HEK293T (cell line): ENCODE measurements at places on chromosomes 1 and 21.
A peak's percentile ranks its signal among the peaks of the same experiment; 100 is the strongest.

DNA sequence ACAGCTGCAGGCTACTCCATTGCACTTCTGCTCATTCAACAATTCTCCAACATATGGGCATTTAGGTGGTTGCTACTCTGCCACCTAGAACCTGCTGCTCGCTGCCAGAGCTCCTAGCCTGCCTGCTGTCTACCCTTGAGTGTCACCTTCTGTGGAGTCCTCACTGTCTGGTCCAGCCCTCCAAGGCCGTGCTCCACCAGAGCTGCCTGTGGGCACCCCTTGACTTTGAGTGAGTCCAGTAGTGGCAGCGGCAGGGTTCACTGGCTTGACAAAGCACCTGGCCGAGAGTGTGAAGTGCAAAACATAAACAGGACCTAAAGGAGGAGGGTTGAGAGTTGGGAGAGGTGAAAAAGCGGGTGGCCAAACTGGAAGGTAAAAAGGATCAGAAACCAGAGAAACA lies 120.3 kb upstream of the DNAH14 start:
- no peak for DNase-seq

GRCh38 chr1:103783944-103784377 lies 34.3 kb downstream of the AMY1C start:
- no peak for DNase-seq

GRCh38 chr1:116203920-116204319 lies 92.7 kb downstream of the MAB21L3 start:
- no peak for DNase-seq

GRCh38 chr1:228271701-228272251 lies 63.9 kb downstream of the OBSCN start:
- no peak for DNase-seq

- DNase-seq, result no peak
Measured at GRCh38 chr1:173409613-173410012, 67.5 kb upstream of the PRDX6 start.

- DNase-seq, result no peak
Measured at GRCh38 chr1:201753492-201753891, 75.5 kb upstream of the IPO9 start.

DNA sequence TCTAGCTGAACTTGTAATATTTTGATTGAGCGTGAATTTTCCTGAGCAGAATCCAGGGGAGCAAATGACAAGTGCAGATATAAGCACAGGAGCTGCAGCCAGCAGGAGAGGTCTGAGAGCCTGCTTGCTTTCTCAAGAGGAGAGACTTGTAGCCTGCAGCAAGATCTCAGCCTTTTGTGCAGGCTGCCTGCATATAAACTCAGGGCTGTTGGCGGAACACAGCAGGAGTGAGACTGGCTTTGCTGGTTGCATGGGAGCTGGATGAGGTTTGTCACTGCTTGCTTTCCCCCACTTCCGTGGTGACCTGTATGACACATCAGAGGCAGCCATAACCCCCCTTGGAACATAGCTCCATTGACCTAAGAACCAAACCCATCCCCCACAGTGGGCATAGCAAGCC lies 725.4 kb upstream of the RGS18 start:
- no peak for DNase-seq

DNA sequence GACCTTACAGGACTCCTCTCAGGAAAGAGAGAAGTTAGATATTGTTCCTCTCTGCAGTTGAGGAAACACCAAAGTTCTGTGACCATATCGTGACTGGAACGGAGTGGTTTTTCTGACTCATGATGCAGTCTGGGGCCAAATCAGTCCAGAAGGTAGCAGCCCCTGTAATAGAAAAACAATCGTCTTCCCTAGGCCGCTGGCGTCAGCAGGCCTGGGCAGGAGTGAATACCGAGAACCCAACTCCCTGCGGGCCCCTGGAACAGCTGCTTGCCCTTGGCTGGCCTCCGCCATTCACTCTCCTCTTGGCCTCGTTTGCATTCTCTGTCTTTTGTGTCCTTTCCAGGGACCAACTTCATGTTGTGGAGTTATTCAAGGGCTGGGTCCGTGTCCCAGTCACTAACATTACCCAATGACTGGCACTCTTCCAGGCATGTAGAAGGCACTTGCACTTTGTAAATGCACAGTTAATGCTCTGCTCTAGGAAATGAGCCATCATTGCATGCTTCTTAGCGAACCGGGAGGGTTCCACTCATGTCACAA lies 10.9 kb upstream of the CD101 start:
- DNase-seq, result no peak

DNA sequence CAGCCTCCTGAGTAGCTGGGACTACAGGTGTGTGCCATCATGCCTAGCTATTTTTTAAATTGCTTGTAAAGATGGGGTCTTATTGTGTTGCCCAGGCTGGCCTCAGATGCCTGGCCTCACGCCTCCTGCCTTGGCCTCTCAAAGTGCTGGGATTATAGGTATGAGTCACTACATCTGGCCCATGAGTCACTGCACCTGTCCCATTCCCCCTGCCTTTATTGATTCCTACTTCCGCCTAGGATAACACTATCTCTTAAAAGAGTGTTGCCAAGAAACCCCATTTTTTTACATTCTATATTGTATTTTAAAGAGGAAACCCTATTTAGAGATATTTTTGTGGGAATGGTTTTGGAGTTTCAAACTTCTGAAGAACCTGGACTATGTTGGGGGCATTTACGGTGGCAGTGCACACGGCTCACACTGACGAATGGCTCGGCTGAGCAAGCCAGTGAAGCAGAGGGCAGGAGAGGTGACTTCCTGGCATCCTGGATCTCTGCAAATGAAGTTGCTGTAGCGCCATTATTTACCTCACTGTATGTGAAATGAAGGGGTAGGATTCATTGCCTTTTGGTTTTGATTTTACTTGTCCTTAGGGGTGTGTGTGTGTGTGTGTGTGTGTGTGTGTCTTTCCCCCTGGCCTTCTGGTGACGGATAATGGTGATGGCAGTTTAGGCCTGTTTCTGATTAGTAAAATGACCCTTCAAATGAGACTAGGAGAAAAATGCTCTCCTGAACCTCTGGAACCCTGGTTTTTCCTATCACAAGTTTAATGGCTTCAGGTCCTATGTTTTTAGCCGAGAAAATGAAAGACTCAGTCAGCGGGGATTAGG lies 22.5 kb downstream of the KIF26B start:
- no peak for DNase-seq

- DNase-seq, result no peak
Measured at GRCh38 chr21:44458971-44459711, 3.8 kb downstream of the LRRC3 start.

GRCh38 chr1:173418107-173418985 lies 58.8 kb upstream of the PRDX6 start:
- no peak for DNase-seq

GRCh38 chr1:36392836-36393235 lies 4.9 kb downstream of the LSM10 start:
- DNase-seq, result no peak

DNA sequence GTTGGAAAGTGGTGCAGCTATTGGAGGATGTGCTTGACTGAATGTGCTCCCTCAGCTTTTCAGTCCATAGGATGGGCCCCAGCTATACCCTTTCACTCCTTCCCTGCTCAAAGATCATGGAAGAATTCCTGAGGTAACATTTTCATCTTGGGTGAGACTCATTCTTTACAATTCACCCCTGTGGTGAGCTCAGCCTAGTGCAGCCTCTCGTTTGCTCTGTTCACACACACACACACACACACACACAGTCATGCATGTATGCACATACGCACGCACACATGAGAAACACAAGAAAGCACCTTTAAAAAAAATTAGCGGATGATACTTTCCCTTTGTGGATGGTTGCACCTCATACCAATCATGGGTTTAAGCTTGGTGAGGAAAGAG lies 25.8 kb downstream of the CCN1 start:
- no peak for DNase-seq

DNA sequence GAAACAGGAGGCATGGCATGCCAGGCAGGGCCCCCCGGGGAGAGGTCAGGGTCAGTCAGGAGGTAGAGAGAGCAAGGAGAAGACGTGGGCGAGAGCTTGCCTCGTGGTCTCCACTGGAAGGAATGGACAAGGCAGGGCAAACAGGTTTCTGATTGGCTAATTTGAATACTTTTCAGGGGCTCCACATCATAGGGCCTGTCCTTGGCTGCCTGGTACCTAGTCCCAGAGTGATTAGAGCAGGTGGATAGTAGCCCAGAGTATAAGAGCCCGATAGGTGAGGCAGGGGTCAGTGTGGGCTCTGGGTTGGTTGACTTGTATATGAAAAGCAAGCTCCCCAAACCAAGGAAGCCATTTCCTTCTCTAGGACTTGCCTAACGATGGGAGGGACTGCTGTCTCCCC lies 178.6 kb downstream of the ZP4 start:
- no peak for DNase-seq

- no peak for DNase-seq
Measured at GRCh38 chr1:107976431-107976830, 11.5 kb upstream of the VAV3 start.

- DNase-seq, result peak; percentile 40
Measured at GRCh38 chr1:108512239-108513043, 47.5 kb upstream of the EEIG2 start.
